ENCODE measurements at places on chromosomes 13 and 19.

- DNase-seq: no peak
Observed at GRCh38 chr13:44749906-44750305, 173.8 kb upstream of the TSC22D1 start.

DNA sequence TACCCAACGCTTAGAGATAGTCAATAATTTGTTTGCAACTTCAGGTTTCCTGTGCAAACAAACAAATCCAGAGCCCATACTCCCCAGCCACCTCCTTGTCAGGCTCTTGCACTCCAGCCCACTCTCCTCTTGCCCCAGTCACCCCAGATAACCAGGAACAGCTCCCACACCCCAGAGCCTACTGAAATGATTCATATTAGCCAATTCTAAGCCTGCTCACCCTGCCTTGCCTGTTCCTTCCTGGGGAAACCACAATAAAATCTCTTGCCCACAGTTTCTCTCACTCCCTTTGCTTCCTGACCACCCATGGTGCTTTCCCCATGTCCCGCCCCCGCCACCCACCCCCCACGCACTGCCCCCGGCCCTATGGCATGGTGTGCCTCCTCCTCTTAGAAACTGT lies 3.8 kb upstream of the ACTL9 start:
- DNase-seq: peak; percentile 23

DNA sequence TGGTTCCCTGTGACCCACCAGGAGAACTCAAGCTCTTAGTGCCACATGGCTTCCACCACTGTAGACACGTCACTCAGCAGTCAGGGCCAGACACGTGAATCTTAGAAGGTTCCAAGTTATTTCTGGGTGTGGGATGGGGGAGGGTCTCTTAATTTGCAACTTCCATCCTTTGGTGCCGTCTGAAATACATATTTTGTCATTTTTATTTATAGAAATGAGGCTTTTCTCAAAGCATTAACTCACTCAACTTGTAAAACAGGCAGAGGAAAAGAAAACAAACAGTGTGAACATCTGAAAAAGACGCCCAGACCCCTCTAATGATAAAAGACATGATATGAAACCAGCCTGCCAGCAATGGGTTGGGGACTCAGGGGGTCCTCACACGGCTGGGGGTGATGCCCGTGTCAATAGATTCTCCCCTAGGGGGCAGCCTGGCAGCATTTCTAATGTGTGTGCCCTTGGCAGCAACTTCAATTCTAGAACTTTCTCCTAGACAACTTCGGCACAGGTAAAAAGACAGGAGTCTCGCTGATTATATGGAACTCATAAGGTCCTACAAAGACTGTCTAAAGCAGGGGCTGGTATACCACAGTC lies 15.4 kb downstream of the PIP5K1C start:
- no peak for DNase-seq

- no peak for DNase-seq
Observed at GRCh38 chr19:7242601-7243258, 51.5 kb downstream of the INSR start.

DNA sequence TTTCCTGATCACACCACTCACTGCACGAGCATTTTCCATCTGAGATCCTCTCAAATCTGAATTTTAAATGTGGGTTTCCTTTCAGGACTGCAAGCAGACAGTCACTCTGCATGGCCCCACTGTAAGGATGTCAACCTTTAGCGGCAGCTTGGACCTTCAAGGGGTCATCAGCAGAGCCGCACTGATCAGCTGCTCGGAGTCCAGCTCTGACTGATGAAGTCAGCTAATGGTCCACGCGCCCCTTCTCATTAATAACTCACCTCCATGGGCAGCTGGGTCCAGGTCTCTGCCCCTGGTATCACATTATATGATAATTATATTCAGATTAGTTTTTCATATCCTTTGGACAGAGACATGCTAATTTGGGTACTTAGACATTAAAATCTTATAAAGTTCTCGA lies 36.1 kb upstream of the PDCD5 start:
- no peak for DNase-seq

GRCh38 chr19:54451331-54451871 lies 2.4 kb downstream of the LENG8 start:
- no peak for DNase-seq

DNA sequence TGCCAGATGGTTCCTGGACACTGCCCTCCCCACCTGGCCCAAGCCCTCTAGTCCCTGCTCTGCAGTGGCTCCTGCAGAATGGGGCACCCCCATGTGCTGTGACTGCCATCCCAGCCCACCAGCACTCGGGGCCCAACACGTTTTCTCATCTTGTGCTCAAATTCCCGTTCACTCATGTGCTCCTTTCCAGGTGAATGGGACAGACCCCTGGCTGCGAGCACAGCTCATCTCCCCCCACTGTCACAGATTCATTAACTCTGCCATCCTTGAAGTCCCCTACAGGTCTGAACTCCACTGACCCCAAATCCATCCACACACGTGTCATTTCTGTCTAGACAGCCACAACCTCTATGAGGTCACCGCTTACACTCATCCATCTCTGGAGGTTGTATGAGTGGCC lies 23.6 kb downstream of the TUBA3C start:
- no peak for DNase-seq

DNA sequence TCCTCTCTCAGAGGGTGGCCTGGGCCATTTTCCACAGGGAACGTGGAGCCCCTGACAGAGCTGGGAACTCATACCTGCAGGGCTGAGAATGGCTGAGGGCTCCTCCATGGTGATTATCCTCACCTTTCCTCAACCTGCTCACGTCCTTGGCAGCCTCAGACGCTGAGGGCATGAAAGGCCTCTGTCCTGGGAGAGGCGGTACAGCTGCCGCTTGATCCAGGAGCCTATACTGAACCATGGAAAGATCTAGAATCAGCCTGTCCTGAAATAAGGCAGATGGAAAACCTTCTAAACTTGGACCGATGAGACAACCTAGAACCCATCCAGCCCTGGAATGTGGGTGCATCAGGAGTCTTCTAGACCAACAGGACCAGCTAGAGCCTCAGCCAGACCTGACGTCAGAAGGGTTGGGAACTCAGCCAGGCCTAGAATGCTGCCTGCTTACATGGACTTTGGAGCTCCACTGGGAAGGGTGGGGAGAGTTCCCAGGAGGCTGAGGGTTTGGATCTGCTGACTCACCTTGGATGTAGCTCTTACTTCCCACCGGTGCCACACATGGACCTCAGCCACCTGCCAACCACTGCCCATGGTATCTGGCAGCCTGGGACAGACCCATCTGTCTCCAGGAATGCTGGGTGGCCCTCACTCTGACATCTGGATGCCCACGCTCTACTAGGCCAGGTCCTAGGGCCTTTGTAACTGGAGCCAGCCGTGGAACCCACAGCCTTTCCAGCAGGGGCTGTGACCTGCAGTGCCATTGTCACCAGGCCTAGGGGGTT lies 7.5 kb downstream of the KCTD15 start:
- no peak for DNase-seq

GRCh38 chr13:43528992-43529391 lies 257.8 kb downstream of the ENOX1 start:
- DNase-seq: no peak

GRCh38 chr13:111927181-111927540 lies 139.8 kb upstream of the SOX1 start:
- no peak for DNase-seq

DNA sequence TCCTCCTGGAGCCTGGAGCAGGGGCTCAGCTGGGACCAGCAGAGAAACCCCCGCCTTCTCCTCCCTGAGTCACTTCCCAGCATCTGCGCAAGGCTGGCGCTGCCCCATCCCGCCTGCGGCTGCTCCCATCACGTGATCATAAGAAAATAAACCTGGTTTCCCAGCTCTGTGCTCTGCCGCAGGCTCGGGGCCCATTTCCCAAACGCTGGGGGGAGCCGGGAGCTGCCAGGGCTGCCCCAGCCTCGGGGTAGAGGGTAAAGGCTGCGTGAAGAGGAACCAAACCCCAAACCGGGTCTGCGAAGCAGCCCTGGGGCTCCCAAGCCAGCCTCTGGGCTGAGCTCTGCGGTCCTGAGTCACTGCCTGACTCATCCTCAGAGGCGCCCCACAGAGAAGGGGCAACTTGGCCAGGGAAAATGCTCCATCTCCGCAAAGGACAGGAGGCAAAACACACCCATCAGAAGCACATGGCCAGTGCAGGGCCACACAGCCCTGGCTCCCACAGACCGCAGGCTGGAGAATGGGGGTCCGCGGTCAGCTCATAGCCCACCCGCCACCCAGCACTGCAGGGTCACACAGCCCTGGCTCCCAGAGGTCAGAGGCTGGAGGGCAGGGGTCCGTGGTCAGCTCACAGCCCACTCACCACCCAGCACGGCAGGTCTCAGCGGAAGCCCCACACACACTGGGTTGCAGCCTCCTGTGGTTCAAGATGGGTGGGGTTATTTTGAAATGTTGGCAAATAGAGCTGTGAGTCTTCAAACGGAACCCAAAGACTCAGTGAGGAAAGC lies 67.1 kb downstream of the RASA3 start:
- DNase-seq: peak; percentile 61

- DNase-seq: no peak
Observed at GRCh38 chr13:31093145-31093885, 68.4 kb downstream of the HSPH1 start.

GRCh38 chr13:100350601-100351000 lies 238.0 kb downstream of the GGACT start:
- no peak for DNase-seq

- no peak for DNase-seq
Observed at GRCh38 chr13:50085063-50085462, 69.8 kb downstream of the KCNRG start.

DNA sequence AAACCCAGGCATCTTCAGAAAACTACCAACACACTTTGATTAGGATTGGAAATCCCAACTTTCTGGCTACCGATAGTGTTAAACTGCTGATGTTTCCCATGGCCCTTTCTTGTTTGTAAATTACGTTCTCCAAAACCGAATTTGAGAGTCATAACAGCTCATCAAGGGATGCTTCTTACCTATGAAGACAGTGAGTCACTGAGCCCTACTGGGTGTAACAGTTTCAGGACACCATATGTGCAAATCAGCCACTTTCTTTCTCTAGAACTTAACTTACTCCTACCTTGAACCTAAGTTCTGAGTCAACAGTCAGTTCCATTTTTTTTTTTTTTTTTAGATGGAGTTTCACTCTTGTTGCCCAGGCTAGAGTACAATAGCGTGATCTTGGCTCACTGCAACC lies 410.1 kb upstream of the TSHZ3 start:
- DNase-seq: no peak

DNA sequence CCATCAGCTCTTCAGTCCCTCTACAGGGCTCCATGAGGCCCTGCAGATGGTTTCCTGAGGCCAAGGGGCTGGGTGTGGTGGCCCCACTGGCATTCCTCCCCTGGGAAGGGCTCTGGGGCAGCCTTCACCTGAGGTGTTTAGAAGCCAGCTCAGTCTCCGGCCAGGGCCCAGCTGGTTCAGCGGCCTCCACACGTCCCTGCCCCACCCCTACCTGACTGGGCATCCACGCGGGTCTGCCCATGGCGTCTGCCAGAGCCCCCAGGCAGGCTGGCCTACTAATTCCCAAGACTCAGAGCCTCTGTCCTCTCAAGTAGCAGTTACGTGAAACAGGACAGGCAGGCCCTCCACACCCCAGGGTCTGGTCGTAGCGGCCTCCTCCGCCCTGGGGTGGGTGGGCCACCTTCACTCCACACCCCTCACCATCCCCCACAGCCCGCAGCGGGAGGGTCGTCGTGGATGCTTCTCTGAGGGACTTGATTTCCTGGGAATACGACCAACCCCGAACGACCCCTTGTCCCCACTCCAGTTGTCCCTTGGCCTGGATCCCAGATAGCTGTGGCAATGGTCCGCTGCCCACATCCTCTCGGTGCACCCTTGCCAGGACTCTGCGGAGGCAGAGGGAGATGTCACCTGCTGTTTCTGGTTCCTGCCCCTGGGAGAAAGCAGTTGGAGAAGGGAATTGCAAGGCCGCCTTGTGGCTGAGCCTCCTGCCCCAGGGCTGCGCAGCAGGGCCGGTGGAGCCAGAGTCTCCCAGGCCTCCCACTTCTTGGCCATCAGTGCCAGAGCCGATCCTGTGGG lies 24.3 kb downstream of the CAPN12 start:
- no peak for DNase-seq

DNA sequence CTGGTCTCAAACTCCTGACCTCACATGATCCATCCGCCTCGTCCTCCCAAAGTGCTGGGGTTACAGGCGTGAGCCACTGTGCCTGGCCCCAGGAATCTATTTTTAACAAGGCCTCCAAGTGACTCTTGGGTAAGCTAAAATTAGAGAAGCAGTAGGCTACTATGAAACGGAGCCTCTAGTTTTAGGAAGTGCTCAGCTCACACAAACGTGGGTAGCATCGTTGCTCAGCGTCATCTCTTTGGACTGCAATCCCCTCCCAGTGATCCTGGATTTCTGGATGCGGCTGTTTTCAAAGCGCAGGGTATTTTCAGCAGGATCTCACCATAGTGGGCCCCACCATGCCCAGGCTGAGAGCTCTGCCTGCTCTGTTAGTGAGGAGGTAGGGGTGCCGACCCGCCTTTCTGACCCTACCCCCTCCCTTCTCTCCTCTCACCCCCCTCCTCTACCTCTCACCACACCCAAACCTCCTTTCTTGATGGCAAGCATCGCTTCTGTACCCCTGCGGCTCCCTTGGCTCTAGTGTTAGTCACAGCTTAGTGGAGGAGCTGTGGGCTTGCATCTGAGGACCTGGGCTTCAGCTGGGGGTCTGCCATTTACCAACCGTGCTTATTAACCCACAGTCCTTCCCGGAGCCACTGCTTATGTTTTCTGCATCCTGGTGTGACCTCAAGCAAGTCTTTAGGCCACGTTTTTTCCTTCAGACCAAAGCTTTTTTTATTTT lies 34.2 kb downstream of the GJA3 start:
- no peak for DNase-seq

DNA sequence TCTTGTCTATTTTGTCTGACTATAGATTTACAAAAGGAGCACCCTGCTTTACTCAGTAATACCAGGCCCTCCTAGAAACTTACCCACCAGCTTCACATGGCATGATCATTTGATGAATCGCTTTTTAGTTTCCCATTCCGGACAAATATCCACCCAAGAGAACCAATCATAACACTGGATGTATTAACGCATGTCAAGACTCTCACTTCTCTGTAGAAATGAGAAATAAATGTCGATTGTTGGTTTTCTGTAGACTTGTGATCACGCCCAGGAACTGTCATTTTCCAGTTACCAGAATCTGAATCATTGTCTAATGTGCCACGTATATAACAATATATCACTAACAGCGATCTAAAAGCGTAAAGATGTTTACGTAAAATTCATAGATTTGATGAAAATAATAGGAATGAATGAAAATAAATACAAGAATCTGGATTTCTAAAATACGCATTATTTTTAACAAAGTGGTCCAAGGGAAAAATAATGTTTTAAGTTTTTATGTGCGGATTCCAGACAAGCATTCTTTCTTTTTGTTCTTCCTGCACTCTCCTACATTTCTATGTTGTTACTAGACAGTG lies 14.0 kb downstream of the CDX2 start:
- DNase-seq: no peak

- no peak for DNase-seq
Observed at GRCh38 chr19:2150794-2151338, 500 bp downstream of the AP3D1 start.

DNA sequence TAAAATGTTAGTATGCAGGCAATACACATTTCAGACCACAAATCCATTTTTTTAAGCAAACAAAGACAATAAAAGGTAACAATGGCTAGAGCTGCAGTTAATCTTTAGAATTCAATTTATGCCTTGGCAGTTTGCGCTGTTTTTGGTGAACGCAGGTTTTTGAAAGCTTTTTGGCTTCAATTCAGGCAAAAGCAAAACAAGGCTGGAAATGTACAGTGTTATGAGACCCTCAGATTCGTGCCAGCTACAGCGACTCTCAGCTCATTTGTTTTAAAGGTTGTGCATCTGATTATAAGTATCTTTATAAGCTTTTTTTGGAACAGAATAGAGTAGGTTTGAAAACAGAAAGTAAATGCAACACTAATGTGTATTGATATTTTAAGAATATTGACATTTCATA lies 63.6 kb upstream of the SOX1 start:
- no peak for DNase-seq

GRCh38 chr13:40127476-40127875 lies 472.0 kb downstream of the COG6 start:
- DNase-seq: no peak
